Sciatic nerve (tissue), 2 donors: ENCODE measurements at places on chromosomes 5 and 9. TPM values are rescaled to one million over a fixed set of nuclear protein-coding genes. Genes with fewer than 3 reads are reported as not detected.
A peak's percentile ranks its signal among the peaks of the same experiment; 100 is the strongest.

DNA sequence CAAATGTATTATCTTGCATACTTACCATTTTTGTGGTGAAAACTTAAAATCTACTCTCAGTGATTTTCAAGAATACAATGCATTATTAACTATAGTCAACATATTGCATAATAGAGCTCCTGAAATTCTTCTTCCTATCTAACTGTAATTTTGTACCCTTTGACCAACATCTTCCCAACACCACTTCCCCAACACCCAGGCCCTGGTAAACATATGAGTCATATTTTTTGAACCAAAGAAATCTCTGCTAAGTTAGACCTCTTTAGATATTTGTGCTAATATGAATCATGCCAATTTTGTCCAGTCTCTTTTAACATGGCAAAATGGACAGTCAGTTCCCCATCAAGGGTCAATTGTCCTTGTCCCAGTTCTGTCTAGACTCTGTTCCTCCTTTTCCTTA, 18.5 kb upstream of the RGS7BP start:
- no peak for DNase-seq

- no peak for DNase-seq
Measured at GRCh38 chr5:38009749-38010358, 170.0 kb upstream of the GDNF start.

DNA sequence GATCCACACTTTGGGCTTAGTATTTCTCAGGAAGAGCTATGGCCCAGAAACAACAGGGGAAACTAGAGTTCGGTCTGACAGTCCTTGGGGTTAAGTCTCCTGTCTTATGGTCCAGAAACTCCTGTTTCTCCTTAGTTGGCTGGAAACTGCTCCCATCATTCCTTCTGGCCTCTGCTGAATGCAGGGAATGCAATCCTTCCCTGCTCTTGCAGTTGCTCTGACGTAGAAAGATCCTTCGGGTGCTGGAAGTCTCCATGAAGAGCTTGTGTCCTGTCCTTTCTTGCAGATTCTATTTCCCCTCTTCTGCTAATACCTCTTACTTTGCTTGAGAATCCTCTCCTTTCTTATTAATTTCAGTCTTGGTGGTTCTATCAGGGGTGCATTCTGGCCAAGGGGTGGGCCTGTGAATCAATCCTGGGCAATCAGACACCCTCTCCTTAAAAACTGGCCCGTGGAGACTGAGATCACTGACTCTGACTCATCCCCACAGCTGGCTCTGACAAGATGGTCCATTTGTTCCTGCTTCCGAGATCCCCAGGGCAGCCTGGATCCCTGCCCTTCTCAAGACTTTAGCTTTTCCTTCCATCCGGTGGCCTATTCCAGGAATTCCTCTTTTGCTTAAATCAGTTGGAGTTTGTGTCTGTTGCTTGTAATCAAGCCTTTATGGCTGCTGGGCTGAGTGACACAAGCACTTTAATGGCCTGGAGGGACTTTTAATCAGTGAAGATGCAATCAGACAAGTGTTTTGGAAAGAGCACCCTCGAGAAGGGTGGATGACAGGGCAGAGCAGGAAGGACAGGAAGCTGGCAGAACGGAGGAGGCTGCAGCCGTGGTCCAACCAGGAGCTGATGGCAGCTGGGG, 23.7 kb downstream of the PTGS1 start:
- no peak for DNase-seq

- DNase-seq = no peak
Measured at GRCh38 chr5:1226231-1226630, 1.1 kb downstream of the SLC6A18 start.

DNA sequence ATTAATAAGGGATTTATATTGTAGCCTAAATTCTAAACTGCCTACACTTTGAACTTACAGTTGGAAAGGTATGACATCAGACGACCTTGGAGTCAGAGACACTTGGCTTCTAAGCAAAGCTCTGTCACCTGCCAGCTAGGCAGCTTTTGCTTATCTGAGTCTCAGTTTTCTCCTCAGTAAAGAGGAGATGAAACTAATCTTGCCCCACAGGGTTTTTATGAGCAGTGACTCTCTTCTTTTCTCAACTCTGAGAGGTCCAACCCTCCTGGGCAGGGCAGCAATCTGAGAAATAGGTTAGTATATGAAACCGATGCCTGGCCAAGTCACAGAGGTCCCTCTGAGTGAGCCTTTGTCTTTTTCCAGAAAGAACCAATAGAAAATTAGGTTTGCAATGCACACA, 53.9 kb downstream of the WDR36 start:
- no peak for DNase-seq

- DNase-seq = no peak
Measured at GRCh38 chr9:132774886-132775285, 103.2 kb downstream of the AK8 start.

- no peak for DNase-seq
Measured at GRCh38 chr5:93017376-93017775, 563.6 kb downstream of the NR2F1-AS1 start.

DNA sequence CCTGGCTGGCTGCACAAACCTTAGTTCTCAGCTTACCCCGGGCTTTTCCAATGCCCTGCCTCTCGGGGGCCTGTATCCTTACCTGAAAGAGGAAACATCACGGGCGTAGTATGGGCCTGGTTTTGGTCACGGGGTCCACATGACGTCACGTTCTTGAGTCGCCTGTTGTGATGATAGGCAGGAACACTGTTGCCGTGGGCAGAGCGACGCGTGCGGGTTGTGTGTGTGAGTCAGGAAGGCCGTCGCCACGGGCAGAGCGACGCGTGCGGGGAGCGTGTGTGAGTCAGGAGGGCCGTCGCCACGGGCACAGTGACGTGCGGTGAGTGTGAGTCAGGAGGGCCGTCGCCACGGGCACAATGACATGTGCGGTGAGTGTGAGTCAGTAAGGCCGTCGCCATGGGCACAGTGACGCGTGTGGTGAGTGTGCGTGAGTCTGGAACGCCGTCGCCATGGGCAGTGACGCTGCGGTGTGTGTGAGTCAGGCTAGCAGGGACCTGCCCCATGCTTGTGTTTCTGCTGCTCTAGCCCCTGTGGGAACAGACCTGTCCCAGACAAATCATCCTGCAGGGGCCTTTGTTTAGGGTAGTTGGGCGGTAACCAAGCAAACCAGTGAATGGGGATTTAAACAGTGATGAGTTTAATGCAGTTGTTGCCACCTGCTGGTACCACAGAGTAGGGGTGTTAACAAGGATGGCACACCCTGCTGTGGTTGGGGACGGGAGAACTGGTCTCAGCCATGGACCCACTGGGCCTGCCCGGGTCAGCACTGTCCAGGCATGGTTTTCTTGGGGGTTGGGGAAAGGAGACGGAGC, 19.8 kb downstream of the TRIP13 start:
- peak; percentile 51 for DNase-seq

DNA sequence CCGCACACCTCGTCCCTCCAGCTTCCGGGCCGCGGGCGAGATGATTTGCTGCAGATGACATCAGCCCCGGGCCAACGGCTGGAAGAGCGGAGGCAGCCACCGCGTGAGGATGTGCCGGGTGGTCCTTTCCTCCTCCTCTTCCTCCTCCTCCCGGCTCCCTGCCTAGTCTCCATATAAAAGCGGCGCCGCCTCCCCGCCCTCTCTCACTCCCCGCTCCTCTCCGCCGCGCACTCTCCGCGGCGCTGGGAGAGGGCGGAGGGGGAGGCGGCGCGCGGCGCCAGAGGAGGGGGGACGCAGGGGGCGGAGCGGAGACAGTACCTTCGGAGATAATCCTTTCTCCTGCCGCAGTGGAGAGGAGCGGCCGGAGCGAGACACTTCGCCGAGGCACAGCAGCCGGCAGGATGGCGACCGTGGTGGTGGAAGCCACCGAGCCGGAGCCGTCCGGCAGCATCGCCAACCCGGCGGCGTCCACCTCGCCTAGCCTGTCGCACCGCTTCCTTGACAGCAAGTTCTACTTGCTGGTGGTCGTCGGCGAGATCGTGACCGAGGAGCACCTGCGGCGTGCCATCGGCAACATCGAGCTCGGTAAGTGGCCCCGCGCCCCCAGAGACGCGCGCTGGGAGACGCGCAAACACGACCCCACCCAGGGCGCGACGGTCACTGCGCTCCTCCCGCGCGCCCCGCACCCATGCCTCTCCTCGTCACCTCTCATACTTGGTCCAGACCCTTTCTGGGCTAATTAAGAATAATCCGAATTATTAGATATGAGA, at the start of gene MAP1B:
MAP1B (plus strand) TSS at position 345 of the 770 bp plus-strand sequence; CDS start at position 402, 57 bp downstream.
- peak; percentile 81 for DNase-seq

- no peak for DNase-seq
Measured at GRCh38 chr9:25857147-25857546, 178.9 kb upstream of the TUSC1 start.

- no peak for DNase-seq
Measured at GRCh38 chr5:30997681-30998080, 195.8 kb upstream of the CDH6 start.

DNA sequence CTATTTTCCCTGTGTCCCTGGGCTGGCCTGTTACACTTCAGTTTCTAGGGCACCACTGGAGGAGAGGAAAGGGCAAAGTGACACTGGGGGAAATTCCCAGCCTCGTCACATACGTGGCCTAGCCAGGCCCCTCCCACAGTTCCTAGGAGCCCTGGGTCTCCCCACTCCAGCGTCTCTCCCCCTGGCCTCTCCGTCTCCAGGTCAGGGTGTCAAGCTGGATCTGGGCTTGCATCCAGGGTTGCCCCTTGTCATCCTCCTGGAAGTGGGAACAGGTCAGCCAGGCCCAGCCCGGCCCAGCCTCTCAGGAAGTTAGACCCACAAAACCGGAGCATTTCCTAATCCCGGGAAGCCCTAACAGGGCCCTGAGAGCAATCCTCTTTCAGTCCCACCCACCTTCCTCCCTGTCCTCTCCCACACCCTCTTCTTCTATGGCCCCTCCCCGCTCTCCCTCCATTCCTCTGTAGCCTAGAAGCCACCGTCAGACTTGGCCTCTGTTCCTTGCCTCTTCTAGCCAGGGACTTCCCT, 4.7 kb upstream of the TNIP1 start:
- no peak for DNase-seq

DNA sequence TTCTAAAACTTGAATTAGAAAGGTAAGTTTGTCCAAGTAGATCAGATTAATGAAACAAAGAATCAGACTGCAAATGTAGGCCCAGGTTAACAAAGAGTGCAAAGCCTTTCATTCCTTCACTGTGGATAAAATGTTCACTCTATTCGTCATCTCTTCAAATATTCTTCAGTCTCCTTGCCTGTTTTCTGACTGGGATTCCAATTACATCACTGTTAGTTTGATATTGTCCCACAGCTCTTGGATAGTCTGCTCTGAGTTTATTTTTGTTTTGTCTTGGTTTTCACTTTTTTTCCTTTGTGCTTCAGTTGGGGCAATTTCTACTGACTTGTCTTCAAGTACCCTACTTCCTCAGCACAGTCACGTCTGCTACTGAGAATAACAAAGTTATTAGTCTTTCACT, 38.5 kb upstream of the GZMA start:
- no peak for DNase-seq

DNA sequence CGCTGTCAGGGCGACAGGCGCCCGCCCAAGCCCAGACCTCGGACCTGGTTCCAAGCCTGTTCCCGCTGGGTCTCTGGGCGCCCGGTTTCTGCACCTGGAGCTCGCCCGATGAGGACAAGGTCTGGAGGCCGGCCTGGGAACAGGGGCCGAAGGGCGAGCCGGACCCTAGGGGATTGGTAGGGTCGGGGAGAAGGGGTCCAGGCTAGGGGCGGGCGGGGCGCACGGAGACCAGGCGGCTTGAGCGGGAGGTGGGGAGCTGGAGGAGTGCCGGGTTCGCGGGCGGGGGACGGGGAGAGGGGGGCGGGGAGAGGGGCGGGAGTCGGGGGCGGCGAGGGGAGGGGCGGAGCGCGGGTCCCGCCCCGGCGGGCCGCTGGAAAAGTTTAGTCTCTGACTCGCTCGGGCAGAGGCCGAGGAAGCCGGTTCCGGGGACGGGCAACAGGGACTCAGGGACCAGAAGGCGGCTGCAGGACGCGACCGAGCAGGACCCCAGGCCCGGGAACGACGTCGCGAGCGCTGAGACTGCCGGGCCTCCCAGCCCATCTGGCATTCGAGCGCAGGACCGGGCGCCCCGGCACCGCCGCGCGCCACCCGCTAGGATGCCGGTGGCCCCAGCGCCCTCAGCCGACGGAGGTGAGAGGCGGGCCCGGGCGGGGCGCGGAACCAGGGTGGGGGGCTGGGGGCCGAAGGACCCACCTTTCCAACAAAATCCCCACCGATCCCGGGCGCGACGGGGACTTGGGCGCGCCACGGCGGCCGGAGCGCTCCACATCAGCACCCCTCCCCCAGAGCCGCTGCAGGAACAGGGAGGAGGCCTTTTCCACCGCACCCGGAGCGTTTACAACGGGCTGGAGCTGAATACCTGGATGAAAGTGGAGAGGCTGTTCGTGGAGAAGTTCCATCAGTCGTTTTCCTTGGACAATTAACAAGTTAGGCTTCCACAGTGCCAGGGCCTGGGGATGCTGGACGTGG, at the start of gene S1PR3:
S1PR3 (plus strand) TSS at position 403 of the 969 bp plus-strand sequence. CDS start 9,733 bp downstream, outside the sequence.
- DNase-seq = peak; percentile 82

Gene IPO11
- 39.9 TPM for total RNA-seq

Gene GTF2H2
- 22.6 TPM for total RNA-seq

Gene PPWD1
- 47.1 TPM for total RNA-seq

Gene GAS1
- 47.5 TPM for total RNA-seq

Gene CXXC5
- 62.7 TPM for total RNA-seq
